ENCODE measurements at places on chromosomes 4 and X.

- DNase-seq = no peak
These were observed 2.1 kb downstream of the ABHD18 start for GRCh38 chr4:127967141-127967775.

GRCh38 chr4:3700736-3701135, 65.4 kb upstream of the ADRA2C start:
- DNase-seq = no peak

DNA sequence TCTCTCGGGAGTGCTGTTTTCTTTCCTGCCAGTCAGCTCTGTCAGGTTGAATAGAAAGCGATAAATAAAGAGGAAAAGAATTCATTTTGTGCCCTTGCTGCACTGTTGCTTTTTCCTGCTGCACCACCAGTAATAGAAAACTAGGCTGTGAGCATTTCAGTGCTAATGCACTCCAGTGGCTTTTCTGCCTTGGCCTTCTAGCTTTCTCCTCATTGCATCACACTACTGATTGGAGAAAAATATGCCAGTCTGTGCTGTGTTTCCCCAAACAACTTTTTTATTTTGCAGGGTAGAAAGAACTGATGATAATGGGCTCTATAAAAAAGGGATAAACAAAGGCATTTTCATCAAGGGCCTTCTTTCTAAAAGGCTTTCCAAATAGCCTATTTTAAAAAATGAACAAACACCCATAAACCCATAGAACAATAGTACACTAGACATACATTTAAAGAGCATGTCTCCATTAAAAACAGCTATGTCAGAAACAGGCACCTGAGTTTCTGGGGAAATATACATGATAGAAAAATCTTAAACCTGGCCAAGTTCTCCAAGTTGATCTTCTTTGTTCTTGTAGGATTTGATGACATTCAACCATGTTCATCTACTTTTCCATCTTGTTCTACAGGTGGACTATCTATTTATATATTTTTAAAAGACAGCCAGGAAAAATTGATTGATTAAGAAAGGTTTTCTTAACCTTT, 86.3 kb downstream of the GPRIN3 start:
- no peak for DNase-seq

- DNase-seq = peak; percentile 48
These were observed 25.3 kb downstream of the BTC start for GRCh38 chr4:74768857-74769525.

DNA sequence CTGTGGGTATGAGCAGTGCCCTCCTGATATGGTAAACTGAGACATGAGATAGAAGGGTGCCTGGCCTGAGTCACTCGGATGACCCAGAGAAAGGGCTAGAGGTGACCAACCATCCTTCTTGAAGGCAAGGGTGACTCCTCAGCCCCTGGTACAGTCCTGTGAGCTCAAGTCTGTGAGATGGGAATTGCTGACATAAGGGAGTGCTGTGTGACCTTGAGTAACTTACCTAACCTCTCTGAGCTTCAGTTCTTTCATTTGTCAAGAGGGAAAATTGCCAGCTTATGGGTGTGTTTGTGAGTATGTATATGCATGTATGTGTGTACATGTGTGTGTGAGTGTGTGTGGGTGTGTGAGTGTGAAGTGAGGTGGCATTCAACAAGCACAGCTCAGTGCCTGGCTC, 210.4 kb upstream of the PSAPL1 start:
- peak; percentile 59 for DNase-seq
